Fibroblast of the aortic adventitia (primary cell): ENCODE measurements at places on chromosomes 5 and 9.

DNA sequence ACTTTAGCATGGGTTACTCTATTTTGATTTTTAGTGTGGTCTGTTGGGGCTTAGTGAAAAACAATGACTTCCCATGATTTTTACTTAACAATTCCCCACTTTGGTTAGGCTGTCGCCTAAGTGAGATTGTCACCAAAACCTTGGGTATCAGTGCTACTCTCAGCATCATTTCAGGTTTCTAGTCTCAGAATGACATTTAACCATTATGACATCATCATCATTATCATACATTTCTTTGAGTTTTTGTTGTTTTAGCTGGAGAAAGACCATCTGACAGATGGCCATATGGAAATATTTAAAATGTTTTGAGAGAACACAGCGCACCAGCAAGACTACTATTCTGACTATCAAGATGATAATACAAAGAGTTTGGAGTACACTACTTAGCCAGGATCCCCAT, 551.0 kb upstream of the PTPRD start:
- no peak for DNase-seq

- DNase-seq: no peak
Observed at GRCh38 chr5:113632996-113633395, 119.5 kb downstream of the YTHDC2 start.

- no peak for DNase-seq
Observed at GRCh38 chr5:75660678-75661465, 49.6 kb downstream of the ANKDD1B start.

- DNase-seq: no peak
Observed at GRCh38 chr5:123681061-123681460, 169.1 kb downstream of the CSNK1G3 start.

- no peak for DNase-seq
Observed at GRCh38 chr9:105828596-105829213, 134.4 kb downstream of the TMEM38B start.

- no peak for DNase-seq
Observed at GRCh38 chr5:169531631-169532030, 51.9 kb upstream of the SPDL1 start.

DNA sequence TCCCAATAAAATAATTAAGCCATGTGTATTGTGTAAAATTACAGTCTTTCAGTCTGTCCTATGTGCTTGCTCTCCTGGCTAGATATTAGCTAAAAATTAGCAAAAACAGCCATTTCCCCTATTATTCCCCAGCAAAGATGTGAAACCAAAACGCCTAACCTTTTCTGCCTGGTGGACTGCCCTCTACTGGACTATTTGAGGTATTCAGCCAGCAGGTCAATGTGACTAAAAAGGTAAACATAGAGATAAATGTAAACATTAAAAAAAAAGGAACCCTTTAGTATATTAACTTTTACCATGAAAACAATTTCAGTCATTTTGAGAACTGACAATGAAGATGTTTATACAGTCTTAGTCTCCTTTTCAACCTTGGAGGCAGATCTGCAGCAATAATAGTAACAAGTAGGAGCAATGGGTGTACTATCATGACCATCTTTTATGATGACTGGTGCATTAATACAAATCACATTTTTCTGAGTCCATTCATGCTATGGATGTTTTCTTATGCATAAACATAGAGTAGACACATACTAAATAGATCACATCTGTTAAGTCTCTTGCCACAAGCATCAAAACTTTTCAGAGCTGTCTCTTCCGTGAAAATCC, 10.1 kb downstream of the ATG12 start:
- DNase-seq: peak; percentile 61

DNA sequence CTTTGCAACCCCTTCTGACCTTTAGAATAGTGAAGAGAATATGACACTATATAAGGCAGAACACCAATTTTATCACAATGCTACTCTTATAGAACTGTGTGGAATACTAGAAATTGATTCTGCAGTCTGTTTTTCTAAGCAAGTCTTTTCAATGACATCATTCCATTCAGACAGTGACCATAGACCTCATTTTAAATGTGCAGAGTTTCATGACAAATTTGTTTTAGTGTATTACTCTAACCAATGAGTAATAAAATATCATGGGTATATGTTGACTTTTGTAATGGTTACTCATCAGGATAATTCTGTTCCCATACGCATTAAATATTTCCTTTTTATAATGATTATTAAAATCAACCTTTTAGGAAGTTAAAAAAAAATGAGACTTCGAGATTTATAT, 219.9 kb downstream of the COX7C start:
- no peak for DNase-seq

GRCh38 chr9:129081388-129081904, 535 bp downstream of the DOLPP1 start:
- no peak for DNase-seq

DNA sequence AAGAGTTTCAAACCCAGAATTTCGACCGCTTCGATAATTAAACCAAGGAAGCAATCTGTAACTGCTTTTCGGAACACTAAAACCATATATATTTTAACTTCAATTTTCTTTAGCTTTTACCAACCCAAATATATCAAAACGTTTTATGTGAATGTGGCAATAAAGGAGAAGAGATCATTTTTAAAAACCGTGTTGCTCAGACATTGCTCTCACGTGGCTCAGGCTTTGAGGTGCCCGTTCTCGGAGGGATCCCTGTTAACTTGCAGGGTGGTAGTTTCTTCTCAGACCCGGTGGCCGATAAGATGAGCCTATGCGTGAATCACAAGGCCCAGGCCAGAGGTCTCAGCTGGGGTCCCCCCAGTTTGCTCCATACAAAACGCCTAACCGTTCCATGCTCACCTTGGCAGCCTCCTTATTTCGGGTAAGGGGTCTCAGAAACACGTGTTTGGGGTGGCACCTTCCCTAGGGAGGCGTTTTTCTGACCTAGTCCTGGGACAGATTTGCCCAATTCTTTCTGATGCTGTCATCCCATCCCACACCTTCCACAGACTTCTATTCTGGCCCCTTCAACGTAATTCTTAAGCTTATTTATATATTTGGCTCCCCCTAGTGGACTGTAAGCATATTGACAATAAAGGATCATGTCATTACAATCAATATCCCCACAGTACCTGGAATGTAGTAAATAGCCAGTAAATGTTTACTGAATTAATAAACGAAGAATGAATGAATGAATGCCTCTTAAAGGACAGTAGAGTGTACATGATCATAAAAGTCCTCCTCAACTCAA, 48.1 kb downstream of the THBS4 start:
- peak; percentile 80 for DNase-seq

- peak; percentile 88 for DNase-seq
Observed at GRCh38 chr9:76371901-76372300, 22.3 kb downstream of the RFK start.

DNA sequence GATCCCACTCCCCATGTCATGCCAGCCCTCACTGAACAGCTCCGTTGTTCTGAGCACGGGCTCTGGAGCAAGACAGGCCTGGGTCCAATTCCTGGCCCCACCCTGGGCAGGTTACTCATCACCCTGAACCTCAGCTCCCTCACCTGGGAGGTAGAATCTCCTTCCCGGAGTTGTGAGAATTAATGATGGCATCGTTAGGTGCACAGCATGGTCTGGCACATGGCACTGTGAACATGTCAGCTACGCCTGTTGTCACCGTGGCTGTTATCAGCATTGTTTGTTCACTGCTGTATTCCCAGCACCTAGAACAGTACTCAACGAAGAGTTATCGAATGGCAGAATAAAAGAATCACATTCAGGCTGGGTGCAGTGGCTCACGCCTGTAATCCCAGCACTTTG, 43.0 kb downstream of the LRSAM1 start:
- no peak for DNase-seq

GRCh38 chr9:93193388-93194220, 9.7 kb downstream of the WNK2 start:
- no peak for DNase-seq

- no peak for DNase-seq
Observed at GRCh38 chr9:91012933-91013841, 211.6 kb downstream of the SYK start.

DNA sequence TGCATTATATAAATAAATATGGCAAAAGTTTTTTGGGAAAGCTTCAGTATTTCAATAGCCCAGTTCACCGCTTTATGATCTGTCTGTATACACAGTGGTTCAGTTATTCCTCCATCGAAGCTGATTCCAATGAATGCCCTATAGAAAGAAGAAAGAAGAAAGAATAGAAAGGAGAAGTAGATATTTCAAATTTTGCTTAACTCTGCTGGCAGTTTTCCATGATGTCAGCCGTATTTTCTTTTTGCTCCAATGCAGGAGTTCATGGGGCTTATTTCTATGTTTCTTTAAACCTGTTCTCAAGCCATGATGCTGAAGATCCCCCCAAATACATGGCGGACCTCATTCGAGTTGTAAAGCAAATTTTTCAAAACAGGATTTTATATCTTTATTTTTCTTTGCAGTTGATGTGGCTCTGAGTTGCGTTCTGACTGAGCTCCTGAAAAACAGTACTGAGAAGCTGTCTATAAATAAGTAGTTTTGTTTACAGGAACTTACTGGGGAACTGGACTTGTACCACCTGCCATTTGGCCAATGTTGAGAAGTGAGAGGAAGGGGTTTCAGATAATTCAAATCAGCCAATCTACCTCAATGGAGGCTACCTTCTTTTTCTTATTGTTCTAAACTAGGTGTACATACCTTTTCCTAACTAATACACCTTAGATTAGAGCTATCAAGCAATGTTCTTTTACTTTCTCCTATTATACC, 418.5 kb upstream of the MEF2C start:
- DNase-seq: no peak

DNA sequence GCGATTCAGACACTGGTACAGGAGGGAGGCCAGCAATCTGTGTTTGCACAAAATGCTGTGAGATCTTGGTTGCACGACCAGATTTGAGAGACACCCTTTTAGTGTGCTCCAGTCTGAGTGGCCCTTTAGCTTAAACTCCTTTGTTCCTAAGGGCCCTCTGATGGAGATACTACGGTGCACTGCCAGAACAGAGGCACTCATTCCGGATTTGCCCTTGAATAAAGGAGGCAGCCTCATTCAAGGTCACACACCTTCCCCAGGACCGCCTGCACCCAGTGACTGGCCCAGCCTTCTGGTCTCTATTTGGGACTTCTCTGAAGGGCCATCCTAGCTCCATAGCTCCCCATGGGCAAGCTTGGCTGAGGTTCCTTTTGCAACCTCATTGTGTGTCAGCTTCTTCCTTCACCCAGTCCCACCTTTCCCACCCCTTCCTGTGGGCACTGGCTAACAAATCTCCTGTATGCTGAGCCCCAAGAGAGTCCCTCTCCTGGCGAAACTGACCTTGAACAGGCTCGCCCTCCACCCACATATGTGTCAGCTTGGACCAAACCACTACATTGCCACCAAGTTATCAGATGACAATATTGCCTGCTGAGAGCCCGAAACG, 191.7 kb downstream of the GABBR2 start:
- no peak for DNase-seq

GRCh38 chr5:128082551-128083032, 974 bp upstream of the SLC12A2 start:
- no peak for DNase-seq

- DNase-seq: no peak
Observed at GRCh38 chr9:120895951-120896350, 19.0 kb upstream of the PHF19 start.

DNA sequence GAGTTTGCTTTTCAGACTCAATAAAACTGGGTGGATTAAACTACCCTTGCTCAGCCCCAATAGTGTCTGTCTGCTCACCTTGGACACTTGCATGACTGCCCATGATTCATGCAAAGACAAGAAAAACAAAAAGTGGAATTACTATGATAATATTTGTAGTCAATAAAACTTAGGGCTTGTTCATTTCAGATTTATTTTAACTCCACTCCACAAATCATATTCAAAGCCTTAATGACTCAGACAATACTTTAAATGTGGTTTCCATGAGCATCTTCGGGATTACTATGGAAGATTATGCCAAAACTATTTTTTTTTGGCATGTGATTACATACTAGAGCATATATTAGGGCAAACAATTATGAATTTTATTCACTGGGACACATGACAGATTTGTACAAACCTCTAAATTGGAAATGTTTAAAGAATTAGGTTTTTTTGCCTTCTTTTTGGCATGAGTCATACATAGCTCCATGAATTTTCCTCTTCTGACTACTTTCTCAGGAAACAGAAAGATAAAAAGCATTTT, 468.9 kb downstream of the ACTL7B start:
- DNase-seq: peak; percentile 92

DNA sequence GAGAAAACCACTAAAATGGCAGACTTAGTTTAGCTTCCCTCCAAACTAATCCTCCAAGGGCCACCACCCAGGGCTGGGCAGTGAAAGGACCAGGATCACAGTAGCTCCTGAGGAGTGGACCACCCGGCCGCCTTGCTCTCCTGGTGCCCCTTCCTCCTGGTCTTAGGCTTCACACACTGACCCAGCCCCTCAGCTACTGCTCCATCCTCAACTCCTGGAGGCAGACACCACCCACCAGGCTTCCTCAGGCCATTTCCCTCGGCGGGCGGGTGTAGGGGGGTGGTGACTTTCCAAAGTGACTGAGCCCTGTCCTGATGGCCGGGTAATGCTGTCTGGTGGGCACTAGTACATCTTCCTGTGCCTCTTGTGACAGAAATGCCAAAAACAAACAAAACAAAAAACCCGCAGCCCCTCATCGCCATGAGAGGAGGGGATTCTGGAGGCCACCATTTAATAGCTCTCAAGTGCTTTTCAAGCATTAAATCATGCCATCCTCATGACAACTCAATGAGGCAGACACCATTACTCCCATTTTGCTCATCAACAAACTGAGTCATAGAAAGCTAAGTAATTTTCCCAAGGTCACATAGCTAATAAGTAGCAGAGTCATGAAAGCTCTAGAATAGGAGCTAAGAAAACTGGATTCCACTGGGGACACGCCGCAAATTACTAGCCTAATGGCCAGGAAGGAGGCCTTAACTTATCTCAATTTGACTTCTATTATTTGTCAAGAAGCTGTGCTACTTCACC, 91.3 kb upstream of the LRRTM2 start:
- no peak for DNase-seq

DNA sequence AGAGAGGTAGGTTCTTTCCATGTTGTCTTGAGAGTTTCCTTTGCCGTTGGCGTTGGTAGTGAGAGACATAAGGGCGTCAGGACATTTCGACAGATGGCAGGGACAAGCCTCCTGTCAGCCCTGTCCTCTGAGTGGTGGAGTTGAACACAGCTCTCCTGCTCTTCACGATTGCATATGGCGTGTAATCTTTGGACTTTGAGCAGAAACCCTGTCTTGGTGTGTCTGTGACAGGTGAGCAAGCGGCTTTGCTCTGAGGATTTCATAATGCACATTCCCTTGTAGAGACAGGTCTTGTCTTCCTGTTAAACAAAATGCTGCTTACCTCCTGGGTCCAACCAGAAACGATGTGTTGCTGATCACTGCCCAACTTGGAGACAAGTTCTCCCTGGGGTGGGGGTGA, 146.5 kb downstream of the NXNL2 start:
- no peak for DNase-seq

GRCh38 chr5:151685749-151686673, 704 bp downstream of the SPARC start:
- peak; percentile 54 for DNase-seq

- peak; percentile 49 for DNase-seq
Observed at GRCh38 chr5:80141147-80141671, 106.1 kb downstream of the THBS4 start.

GRCh38 chr5:54551926-54552325, 34.4 kb downstream of the SNX18 start:
- DNase-seq: no peak
